ENCODE measurements at places on chromosomes 2 and 18.

GRCh38 chr2:39243469-39244123 lies at the start of gene CDKL4:
CDKL4 (minus strand) TSS chr2:39243970.
- no peak for DNase-seq

- peak; percentile 67 for DNase-seq
These were observed 796 bp downstream of the SPIRE1 start for GRCh38 chr18:12656938-12657683.

GRCh38 chr18:79597176-79597830 lies 82.3 kb upstream of the CTDP1 start:
- DNase-seq: no peak

DNA sequence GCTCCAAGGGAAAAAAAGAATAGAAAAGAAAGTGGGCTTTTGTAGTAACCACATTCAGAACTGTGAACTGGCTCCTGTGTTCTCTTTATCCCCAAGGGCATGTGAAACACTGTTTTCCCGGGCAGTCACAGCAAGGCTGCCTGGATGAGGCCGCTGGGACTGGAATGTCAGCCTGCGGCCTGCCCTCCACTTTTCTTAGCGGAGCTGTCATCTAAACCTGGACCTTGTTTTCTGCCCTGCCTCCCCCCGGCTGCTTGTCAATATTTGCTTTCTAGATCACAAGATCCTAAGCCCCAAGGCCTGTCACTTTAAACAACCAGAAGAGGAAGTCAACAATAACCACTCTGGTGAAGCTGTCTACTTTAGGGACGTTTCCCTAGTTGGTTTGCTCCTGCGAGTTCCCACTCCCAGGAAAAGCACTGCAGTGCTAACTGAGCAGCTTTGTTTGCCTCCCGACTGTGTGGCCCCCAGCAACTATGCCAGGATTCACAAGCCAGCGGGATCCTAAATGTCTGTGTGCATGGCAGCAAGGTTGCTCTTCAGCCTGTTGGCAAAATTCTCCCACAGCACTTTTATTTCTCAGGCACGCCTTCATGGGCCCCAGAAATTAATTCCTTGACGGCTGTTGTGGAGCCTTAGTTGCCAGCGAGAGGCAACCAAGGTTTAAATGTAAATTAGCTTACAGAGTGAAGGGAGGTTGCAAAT lies 30.6 kb downstream of the SOWAHC start:
- DNase-seq: no peak

GRCh38 chr2:70664525-70664924 lies 103.5 kb downstream of the ADD2 start:
- DNase-seq: no peak

- no peak for DNase-seq
These were observed 56.9 kb downstream of the BCL2 start for GRCh38 chr18:63262369-63263335.

- DNase-seq: no peak
These were observed 26.3 kb downstream of the RHOB start for GRCh38 chr2:20473128-20473527.

- no peak for DNase-seq
These were observed 95.3 kb downstream of the FSIP2 start for GRCh38 chr2:185833864-185834263.

- DNase-seq: no peak
These were observed 288.2 kb upstream of the SPHKAP start for GRCh38 chr2:228469721-228470120.

DNA sequence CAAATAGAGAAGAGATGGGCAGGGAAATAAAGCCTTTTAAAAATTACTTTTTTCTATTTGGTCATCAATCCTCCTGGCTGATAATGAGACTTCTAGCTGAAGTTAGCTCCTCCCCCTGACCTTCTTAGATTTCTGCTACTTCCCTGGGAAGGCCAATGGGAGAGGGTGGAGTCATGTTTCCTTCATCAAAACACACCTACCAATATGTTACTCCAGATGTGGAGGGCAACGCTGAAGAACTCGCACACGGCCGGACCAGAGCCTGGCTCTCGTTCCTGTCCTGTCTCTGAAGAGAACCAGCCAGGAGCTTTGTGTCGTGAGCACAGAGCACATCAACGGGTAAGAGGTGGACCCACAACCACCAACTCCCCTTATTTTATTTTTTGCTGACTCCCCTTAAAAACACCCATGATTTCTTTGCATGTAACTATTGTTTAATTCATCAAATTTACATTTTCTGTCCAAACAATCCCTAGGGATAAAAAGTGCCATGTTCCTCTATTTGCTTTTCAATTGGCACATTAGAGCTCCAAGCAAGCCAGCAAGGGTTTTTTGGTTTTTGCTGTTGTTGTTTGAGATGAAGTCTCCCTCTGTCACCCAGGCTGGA lies 94.9 kb downstream of the ADD2 start:
- DNase-seq: no peak

All from dermis microvascular lymphatic vessel endothelial cell (primary cell).